ENCODE measurements at places on chromosomes 7 and 10.
A peak's percentile ranks its signal among the peaks of the same experiment; 100 is the strongest.

GRCh38 chr10:14262836-14263425 lies 67.8 kb downstream of the FRMD4A start:
- DNase-seq: no peak

GRCh38 chr10:23408330-23408976 lies 30.4 kb upstream of the OTUD1 start:
- DNase-seq: no peak

- DNase-seq: peak; percentile 32
These were observed 669.4 kb downstream of the INHBA start for GRCh38 chr7:41033500-41033899.

- DNase-seq: no peak
These were observed 134.4 kb downstream of the SLC16A9 start for GRCh38 chr10:59575269-59575668.

DNA sequence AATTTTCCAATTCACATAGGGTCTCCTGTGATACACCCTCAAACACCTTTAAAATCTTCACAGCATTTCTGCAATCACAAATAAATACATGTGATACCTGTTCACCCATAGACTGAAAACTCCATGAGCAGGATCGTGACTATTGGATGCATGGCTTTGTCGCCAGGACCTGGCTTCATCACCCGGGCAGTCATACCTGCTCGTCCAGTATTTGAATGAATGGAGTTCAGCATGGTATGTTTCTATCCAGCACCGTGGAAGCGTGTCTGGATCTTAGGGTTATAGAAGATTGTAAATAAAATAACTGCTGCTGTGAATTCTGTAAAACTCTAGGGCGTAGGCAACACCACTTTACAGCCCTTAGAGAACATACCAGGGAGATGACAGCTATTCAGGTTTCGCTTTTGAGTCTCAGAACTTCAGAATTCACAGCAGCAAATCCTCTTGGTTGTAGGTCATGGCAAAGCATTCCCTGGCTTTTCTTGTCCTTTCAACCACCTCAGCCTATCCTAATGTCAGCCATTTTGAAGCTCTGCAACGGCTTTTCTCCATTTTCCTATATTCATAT lies 47.4 kb upstream of the USP6NL start:
- DNase-seq: no peak

GRCh38 chr7:18893156-18893555 lies 224.3 kb downstream of the TWIST1 start:
- no peak for DNase-seq

GRCh38 chr10:123141791-123142700 lies 5.9 kb upstream of the HMX2 start:
- no peak for DNase-seq

DNA sequence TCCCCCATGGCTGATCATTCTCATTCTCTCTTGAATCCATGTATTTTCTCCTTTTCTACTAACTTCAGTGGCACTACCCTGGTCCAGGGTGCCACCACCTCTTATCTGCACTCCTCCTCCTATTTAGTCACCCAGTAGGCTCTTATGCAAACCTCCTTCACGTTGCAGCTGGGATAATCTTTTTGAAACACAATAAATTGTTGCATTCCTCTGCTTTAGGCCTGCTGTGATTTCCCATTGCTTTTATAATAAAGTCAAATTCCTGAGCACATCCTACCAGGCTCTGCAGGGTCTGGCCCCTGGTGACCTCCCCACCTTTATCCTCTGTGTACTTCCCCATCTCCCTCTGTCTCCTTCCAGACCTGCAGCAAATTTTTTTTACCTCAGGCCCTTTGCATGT lies 112.7 kb upstream of the KIAA1217 start:
- no peak for DNase-seq

- DNase-seq: no peak
These were observed 11.8 kb downstream of the TTYH3 start for GRCh38 chr7:2643386-2644219.

DNA sequence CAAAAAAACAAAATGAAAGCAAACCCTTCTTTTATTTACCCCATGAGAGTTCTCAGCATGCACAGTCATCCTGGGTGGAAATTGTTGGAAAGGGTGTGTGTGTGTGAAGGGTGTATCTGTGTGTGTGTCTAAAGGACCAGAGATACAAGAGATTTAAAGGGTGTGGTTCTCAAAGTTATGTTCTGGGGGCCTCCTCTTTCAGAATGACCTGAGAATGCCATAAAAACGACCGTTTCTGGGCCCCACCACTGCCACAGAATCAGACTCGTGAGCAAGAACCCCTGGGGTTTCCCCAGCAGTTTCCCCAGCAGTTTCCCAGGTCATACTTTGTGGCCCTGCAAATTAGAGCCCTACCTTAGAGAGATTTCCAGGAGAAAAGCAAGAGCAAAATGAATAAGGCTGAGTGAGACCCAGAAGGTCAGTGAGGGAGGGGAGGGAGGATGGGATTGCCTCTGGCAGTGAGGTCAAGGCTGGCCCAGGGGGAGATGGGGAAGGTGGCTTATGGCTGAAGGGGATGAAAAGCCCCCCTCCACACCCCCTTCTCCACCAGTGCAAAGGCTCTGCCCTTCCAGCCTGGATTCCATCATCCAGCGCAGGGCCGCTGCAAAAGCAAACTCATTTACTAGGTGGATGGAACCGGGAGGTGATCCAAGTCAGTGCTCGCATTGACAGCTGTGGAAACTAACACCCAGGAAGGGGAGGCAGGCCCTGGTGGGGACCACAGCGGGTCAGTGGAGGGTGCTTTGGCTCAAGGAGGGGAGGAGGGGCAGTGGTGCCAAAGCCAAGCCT lies 10.2 kb downstream of the PYROXD2 start:
- no peak for DNase-seq

DNA sequence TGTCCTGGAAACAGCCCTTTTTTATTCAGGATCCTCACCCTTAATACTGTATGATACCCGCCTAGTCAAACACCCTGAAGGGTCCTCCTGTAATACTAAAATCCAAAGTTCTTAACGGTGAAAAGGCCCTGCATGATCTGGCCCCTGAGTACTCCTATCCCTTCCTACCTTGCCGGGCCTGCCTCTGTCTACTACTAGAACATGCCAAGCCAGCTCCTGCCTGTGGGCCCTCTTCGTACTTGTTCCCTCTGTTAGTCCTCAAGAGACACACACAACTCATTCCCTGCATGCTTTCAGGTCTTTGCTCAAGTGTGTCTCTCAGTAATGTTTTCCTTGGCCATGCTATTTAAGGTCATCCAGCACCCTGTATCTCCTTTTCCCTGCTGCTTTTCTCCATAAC lies 5.0 kb upstream of the WAPL start:
- DNase-seq: no peak

GRCh38 chr7:98280296-98280695 lies 1.2 kb upstream of the BRI3 start:
- no peak for DNase-seq

Data from kidney epithelial cell (primary cell).